Activated CD4-positive, alpha-beta T cell treated with anti-CD3 and anti-CD28 coated beads, Interleukin-2, amount 10 ng/mL, durations not matched to agents 24 days and 14 days (primary cell): ENCODE measurements at places on chromosomes 13 and 19. TPM values are rescaled to one million over a fixed set of nuclear protein-coding genes. Genes with fewer than 3 reads are reported as not detected.
A peak's percentile ranks its signal among the peaks of the same experiment; 100 is the strongest.

The ATP4A gene
- not detected in 2 replicates for total RNA-seq

GRCh38 chr19:911197-912033, 1.6 kb downstream of the R3HDM4 start:
- H3K4me1 ChIP-seq, result peaks cover 39% of the 10 kb centered on the region
- H3K4me3 ChIP-seq, result peak overlapping the region; percentile 66
- H3K36me3 ChIP-seq, result peaks cover 10% of the 10 kb centered on the region
- peak overlapping the region; percentile 58 for H3K27ac ChIP-seq
- H3K27me3 ChIP-seq, result no peaks in the 10 kb centered on the region
- no peak for DNase-seq

The MAMSTR gene
- total RNA-seq, result 1.2 and 1.4 TPM in 2 replicates

The ZNF681 gene
- 2.6 and 3.0 TPM in 2 replicates for total RNA-seq

The ZNF324 gene
- 13.6 and 14.7 TPM in 2 replicates for total RNA-seq

The KIR2DL1 gene
- total RNA-seq, result not detected in 2 replicates

The LRP3 gene
- total RNA-seq, result 0.23 and 0.43 TPM in 2 replicates

The CDC42EP5 gene
- total RNA-seq, result 0.61 and 0.64 TPM in 2 replicates

The ZNF433 gene
- total RNA-seq, result 0.14 and 0.21 TPM in 2 replicates

- H3K4me3 ChIP-seq, result no peak overlapping the region
- no peaks in the 10 kb centered on the region for H3K27me3 ChIP-seq
- no peak for DNase-seq
- peaks cover 19% of the 10 kb centered on the region for H3K36me3 ChIP-seq
- no peaks in the 10 kb centered on the region for H3K4me1 ChIP-seq
- H3K27ac ChIP-seq, result no peak overlapping the region
Measured at GRCh38 chr19:2922987-2923386, 21.8 kb downstream of the ZNF77 start.

The MYPOP gene
- total RNA-seq, result 5.5 and 5.9 TPM in 2 replicates

DNA sequence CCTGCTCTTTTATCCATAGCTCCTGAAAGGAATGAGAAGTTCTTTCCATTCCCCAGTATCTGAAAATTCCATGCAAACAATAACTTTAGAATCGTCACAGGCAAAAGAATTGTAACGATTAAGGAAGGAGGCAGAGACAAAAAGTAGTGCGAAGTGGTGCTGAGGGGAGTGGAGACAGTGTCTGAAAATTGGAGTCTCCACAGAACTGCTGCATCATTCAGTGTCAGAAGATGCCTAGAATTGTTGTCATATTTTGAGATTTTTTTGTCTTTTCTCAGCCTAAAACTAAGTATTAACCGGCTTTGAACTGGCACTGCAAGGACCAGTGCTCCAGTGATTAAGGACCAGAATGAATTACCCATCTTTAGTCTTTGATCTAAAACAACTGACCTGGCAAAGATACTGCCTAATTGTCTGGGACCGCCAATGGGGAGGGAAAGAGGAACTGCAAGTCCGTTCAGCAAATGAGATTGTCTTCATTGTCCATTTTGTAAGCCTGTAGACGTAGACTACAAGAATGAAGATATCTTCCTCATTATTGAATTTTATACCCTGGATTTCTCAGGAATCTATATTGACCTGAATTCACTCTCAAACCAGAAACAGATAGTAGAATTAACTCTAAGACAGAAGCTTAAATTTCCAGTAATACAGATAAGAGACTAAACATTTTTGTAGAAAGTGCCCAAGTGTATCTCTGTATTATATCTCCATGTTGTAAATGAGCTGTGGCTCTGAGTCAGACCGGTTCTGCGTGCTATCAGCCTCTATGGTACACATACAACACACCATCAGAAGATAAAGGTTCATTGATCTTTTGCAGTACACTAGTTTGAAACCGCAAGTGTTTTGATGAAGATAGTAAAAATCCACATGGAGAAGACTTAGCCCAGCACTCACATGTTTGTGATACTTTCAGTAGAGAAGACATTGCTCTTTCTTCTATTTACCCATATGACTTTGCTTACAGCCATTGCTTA, 293.2 kb downstream of the EFNB2 start:
- no peaks in the 10 kb centered on the region for H3K36me3 ChIP-seq
- no peak for DNase-seq
- H3K27me3 ChIP-seq, result no peaks in the 10 kb centered on the region
- no peak overlapping the region for H3K27ac ChIP-seq

GRCh38 chr13:105471673-105472072, 1063.8 kb downstream of the EFNB2 start:
- H3K27me3 ChIP-seq, result no peaks in the 10 kb centered on the region
- H3K4me1 ChIP-seq, result no peaks in the 10 kb centered on the region
- no peak overlapping the region for H3K27ac ChIP-seq
- H3K36me3 ChIP-seq, result no peaks in the 10 kb centered on the region
- no peak for DNase-seq

- H3K36me3 ChIP-seq, result peaks cover 51% of the 10 kb centered on the region
- no peak overlapping the region for H3K27ac ChIP-seq
- no peak for DNase-seq
- H3K27me3 ChIP-seq, result no peaks in the 10 kb centered on the region
- H3K4me3 ChIP-seq, result no peak overlapping the region
Measured at GRCh38 chr13:113627136-113627535, 30.9 kb downstream of the ATP4B start.

GRCh38 chr19:6958791-6959190, 62.4 kb downstream of the MBD3L2B start:
- no peaks in the 10 kb centered on the region for H3K36me3 ChIP-seq
- DNase-seq, result no peak
- no peak overlapping the region for H3K27ac ChIP-seq
